ENCODE measurements at places on chromosomes 5 and 9. TPM values are rescaled to one million over a fixed set of nuclear protein-coding genes. Genes with fewer than 3 reads are reported as not detected.

DNA sequence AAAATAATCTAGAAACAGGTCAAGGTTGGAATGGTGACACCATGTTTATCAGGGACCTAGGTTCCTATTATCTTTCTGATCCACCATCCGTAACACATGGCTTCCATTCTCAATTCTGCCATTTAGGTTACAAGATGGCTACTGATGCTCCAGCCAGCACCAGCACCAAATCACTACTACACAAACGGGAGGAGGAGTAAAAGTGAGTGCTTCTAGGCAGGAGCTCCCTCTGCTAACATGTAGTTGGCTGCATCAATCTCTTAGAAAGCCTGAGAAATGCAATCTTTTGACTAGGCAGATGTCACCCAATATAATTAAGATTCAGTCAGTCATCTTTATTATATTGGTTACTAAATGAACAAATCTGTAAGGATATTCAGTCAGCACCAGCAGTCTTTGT, 515.9 kb downstream of the RAB3C start:
- peak; percentile 15 for DNase-seq

DNA sequence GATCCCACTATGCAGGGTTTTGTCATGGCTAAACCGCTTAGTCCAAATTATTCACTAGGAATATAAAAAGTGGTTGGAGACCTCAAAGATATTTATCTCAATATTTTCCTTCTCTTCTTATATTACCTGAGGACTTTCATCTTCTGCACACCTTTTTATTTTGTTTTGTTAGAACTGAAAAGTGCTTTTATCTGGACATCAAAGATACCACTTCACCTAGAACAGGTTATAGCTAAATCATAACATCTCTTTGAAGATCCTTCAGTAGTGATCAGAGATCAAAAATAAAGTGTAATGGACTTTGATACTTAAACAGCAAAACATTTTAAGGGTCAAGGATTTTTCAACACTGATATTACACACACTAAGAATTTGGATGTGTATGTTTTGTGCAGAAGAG, 160.2 kb downstream of the MCTP1 start:
- no peak for DNase-seq

GRCh38 chr9:93659044-93659836, 82.9 kb downstream of the PHF2 start:
- DNase-seq = no peak

DNA sequence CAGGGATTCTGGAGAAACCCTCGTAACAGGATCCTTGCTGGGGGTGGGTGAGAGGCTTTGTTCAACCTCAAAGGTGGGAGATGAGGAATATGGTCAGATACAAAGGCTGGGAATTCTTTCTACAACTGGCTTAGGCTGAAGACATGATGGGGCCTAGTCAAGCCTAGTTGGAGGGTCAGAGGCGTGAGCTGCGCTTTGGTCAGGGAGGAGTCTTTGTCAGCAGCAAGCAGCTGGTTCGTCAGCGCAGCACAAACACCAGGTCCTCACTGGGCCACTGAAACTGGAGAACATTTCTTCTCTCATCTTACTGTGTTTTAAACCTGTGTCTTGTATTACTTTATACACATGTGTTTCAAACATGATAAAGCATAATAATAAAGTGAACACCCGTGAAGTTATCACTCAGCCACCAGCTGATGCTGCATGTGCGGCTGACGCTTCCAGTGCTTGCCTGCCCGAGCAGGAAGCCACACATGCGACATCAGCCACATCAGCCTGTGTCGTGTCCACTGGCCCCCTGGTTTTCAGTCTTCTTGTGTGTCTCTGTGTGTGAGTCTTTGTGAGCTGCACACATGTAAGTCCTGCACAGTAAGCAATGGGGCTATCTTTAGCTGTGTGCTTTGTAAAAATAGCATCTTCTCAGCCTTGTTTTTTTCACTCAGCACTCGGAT, 81.5 kb downstream of the WNK2 start:
- no peak for DNase-seq

DNA sequence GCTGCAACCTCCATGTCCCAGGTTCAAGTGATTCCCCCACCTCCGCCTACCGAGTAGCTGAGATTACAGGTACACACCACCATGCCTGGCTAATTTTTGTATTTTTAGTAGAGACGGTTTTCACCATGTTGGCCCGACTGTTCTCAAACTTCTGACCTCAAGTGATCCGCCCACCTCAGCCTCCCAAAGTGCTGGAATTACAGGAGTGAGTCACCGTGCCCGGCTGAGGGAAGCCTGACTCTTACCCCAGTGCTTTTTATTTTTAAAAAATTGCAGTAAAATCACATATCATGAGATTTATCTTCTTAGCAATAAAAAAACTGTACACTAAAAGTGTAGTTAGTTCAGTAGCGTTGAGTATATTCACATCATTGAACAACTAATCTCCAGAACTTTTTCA, 105.3 kb downstream of the SLIT3 start:
- DNase-seq = no peak

DNA sequence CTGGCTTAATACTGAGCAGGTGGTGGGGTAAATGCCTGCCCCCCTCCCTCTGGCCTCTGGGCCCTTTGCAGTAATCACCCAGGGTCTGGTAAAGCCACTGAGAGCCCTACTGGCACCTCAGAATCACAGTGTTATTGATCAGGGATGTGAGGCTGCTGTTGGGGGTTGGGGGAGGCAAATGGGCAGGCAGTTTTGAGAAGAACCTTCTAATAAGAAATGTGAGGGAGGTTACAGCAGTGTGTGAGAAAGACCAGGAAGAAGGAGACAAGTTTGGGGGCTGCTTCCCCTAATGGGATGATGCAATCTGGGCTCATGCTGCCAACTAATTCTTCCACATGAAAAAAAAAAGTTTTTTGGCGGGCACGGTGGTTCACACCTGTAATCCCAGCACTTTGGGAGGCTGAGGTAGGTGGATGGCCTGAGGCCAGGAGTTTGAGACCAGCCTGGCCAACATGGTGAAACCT, 3.1 kb upstream of the B4GALT7 start:
- DNase-seq = no peak

The ZDHHC11B gene
- total RNA-seq = 0.85 TPM

- DNase-seq = no peak
Measured at GRCh38 chr5:1686016-1686802, 113.4 kb downstream of the MRPL36 start.

The MYO10 gene
- total RNA-seq = not detected
